ENCODE measurements at places on chromosomes 11 and 22.

- DNase-seq: no peak
These were observed 2.9 kb upstream of the TUBGCP6 start for GRCh38 chr22:50247748-50248147.

DNA sequence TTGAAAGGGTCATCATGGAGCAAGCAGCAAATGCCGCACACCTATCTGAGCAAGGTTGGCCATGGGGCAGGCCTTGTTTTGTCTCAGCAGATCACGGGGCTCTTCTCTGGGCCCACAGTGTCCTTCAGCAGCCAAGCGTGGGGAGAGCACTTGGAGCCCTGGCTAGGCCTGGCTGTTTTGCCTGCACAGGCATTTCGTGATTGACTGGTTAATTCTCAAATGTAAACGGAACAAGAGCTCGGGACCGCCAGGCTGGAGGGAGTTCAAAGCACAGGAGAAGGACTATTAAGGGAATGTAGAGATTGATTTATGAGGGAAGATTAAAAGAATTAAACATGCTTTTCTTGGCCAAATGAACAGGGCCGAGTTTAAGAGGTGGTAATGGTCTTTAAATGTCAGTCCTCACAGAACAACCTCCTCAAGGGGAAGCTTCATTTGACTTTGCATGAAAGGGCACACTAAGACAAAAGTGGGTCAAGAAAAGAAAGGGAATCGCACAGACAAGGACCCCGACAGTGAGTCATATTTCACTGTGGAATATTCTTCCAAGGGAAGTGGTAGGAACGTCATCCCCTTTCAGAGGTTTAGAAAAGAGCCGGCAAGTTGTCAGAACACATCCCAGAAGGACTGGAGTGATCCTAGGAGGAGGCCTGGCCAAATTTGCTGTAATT, 20.7 kb downstream of the SPON1 start:
- no peak for DNase-seq

- DNase-seq: no peak
These were observed 78.2 kb downstream of the KCNC1 start for GRCh38 chr11:17812865-17813187.

DNA sequence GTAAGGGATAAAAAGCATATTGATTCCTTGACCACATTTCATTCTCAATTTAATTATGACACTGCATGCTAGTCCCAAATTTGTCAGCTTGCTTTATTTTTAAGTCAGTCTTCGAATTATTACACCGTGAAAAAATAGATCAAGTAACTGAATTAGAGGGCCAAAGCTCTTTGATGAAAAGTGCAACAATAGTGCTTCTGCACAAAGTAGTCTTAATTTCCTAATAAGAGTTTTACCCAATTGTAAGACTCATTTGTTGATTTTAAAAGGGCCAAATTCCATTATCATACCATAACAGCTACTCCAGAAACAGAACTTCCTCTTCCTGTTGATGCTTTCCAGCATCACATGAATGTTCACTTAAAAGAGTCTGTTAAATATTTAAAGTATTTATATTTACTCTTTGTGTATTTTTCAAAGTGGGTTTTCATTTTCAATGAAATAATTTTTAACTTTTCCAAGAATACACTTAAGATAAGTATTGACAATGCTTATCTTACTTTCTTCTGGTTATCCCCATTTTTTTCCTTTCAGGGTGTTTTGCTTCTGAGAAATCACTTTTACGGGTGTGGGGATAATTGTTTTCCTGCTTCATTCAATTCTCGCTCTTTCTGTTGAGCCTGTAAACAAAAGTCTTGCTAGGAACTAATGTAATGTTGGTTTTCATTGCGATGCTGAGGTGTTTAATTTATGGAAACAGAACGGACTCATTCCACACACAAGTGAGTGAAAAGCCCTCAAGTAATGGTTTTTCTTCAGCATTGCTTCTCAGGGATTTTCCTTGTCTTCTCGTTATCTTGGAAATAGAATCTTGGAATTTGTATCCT, 2.1 kb downstream of the ARHGEF12 start:
- DNase-seq: no peak

DNA sequence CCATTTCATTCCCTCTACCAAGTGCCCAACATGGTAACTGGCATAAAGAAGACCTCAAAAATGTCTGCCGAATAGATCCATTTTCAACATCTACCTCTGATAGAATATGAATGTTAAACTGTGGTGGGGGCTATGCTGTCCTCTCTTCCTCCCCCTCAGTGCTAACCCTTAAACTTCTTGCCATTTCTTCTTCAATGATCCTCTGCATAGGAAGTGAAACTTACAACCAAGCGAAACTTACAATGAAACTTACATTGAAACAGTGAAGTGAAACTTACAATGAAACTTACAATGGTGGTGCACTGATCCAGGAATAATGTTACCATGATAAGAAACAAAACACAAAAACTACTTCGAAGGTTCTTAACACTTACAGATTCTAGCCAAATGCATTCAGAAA, 4.7 kb downstream of the RTCB start:
- DNase-seq: no peak

- DNase-seq: no peak
These were observed 35.7 kb upstream of the ELF5 start for GRCh38 chr11:34549271-34549670.

DNA sequence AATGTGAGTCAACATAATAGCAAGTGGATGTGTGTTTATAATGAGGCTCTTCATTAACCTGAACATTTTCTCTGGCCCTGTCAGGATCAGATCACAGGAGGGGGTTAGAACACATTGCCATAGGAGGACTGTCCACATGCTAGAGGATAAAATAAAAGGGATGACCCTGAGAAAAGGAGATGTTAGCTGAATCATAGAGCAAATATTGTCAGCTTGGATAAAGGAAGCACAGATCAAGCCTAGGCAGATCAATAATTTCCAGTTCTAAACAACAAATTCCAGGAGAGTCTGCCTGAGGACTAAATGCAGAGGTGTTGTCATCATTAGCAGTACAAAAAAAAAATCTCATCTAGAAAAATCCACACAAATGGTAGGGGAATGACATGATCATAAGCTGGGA, 337.9 kb downstream of the LRRC4C start:
- no peak for DNase-seq
